DMS79 treated with DMSO at 0.1 percent for 48 hours (cell line): ENCODE measurements at places on chromosomes 7 and 10.

GRCh38 chr7:54811041-54811845, 52.2 kb upstream of the SEC61G start:
- no peak for DNase-seq

GRCh38 chr10:116138897-116139296, 134.1 kb downstream of the GFRA1 start:
- DNase-seq, result no peak

- DNase-seq, result no peak
These were observed 128.7 kb downstream of the GNAI1 start for GRCh38 chr7:80263333-80263732.

- DNase-seq, result no peak
These were observed 153.6 kb upstream of the ZMIZ1 start for GRCh38 chr10:78915190-78915518.
